ENCODE measurements at places on chromosomes 7 and 10. TPM values are rescaled to one million over a fixed set of nuclear protein-coding genes. Genes with fewer than 3 reads are reported as not detected.

- no peaks in the 10 kb centered on the region for H3K4me1 ChIP-seq
- H3K36me3 ChIP-seq: no peaks in the 10 kb centered on the region
- peak; percentile 8 for DNase-seq
- no peak overlapping the region for H3K4me3 ChIP-seq
- no peak overlapping the region for H3K27ac ChIP-seq
- H3K27me3 ChIP-seq: no peaks in the 10 kb centered on the region
These were observed 604.8 kb upstream of the IGFBP3 start for GRCh38 chr7:46525876-46526275.

The KIF5B gene
- total RNA-seq: 48.3 TPM

DNA sequence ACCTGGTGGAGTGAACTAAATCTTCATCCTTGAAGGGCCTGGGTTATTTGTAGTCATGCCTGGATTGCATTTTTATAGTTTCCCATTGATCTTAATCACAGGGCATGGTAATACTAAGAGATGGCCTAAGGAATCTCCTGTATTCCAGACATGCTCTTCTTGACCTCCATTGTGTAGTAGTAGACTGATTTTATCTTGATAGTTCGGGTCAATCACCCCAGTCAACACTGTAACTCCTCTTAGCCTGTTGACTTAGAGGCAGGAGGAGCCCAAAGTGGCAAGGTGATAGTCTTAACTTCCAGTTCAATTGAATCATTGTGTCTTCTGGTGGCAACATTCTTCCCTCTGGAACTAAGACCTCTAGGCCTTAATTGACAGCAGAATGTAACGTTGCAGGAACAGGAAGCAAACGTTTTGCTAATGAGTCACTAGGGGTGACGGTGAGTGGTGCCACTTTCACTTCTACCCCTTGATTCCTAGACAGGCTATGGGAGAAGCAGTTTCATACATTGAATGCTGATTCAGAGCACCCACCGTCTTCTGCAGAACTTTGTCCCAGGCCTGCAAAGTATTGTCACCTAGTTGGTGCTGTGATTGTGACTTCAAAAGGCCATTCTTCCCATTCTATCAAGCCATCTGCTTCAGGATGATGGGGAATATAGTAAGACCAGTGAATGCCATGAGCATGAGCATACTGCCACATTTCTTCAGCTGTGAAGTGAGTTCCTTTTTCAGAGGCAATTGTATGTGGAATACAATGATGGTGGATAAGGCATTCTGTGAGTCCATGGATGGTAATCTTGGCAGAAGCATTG is 24.0 kb upstream of the PAPSS2 start:
- H3K27ac ChIP-seq: no peak overlapping the region
- no peak overlapping the region for H3K4me3 ChIP-seq
- DNase-seq: no peak
- no peaks in the 10 kb centered on the region for H3K27me3 ChIP-seq
- H3K36me3 ChIP-seq: no peaks in the 10 kb centered on the region
- no peaks in the 10 kb centered on the region for H3K4me1 ChIP-seq

- DNase-seq: no peak
- H3K27me3 ChIP-seq: no peaks in the 10 kb centered on the region
- H3K36me3 ChIP-seq: no peaks in the 10 kb centered on the region
- H3K27ac ChIP-seq: no peak overlapping the region
- peaks cover 6% of the 10 kb centered on the region for H3K4me1 ChIP-seq
These were observed 32.5 kb downstream of the ZNF438 start for GRCh38 chr10:30999070-30999712.

The LFNG gene
- total RNA-seq: 40.1 TPM

The GALNT17 gene
- total RNA-seq: 2.0 TPM

DNA sequence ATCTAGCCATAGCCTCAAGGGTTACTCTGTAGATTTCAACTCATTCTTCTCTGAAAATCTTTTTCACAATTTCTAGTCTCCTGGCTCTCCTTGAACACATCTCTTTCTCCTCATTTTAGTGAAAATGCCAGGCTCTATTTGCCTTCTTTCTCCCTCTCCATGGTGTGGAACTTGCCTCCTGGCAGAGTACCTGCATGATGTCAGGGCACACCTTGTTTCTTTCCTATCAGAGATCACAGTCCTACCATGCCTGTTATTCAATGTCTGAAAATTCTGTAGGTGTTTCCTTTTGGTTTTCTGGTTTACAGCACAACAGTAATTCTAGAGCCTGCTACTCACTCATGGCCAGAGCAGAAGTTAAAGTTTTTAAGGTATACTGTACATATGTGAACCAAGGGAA is 237.8 kb downstream of the ADK start:
- H3K4me1 ChIP-seq: no peaks in the 10 kb centered on the region
- DNase-seq: no peak
- no peak overlapping the region for H3K27ac ChIP-seq
- H3K4me3 ChIP-seq: no peak overlapping the region
- H3K36me3 ChIP-seq: no peaks in the 10 kb centered on the region

GRCh38 chr7:120060281-120060680 is 212.7 kb upstream of the KCND2 start:
- H3K4me1 ChIP-seq: no peaks in the 10 kb centered on the region
- H3K4me3 ChIP-seq: no peak overlapping the region
- no peaks in the 10 kb centered on the region for H3K36me3 ChIP-seq
- DNase-seq: no peak
